Activated CD4-positive, alpha-beta T cell treated with anti-CD3 and anti-CD28 coated beads, Interleukin-2, amount 50 U/mL, for 1 hour (primary cell): ENCODE measurements at places on chromosomes 6 and 20.

GRCh38 chr6:163504984-163505640 is 90.6 kb downstream of the QKI start:
- DNase-seq: no peak

- no peak for DNase-seq
Observed at GRCh38 chr6:112429226-112429625, 82.1 kb downstream of the RFPL4B start.

DNA sequence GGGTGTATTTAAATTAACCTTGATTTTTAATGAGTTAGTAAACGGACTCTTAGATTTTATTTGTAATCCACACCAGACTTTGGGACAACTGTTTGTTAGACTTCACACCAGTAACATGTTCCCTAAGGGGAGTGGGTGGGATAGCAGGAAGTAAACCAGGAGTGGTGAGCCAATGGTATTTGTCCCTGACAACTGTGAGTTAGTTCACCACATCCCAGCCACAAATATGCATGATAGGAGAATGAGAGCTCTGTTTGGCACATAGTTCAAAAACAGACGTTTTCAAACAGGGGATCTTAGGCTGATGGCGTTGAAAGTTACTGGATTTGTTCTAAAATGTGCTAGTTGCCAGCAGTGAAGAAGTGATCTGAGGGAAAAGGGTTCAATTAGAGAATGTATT is 18.7 kb upstream of the COL10A1 start:
- DNase-seq: no peak

DNA sequence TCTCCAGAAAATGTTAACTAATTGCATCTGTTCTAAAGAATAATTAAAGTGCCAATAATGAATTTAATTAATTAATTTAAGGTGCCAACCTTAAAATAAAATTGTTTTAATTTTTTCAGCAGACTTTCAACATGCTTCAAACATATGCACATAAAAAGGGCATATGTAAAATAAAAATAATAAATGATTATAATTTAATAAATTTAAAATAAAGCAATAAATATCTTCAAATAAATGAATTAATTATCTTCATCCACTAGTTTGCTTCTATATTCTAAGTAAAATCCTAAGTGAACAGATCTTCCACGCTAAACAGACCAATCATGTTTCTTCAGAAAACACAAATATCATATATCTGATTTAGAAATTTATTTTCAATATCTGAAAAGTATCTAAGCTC is 119.2 kb downstream of the HIVEP2 start:
- no peak for DNase-seq

DNA sequence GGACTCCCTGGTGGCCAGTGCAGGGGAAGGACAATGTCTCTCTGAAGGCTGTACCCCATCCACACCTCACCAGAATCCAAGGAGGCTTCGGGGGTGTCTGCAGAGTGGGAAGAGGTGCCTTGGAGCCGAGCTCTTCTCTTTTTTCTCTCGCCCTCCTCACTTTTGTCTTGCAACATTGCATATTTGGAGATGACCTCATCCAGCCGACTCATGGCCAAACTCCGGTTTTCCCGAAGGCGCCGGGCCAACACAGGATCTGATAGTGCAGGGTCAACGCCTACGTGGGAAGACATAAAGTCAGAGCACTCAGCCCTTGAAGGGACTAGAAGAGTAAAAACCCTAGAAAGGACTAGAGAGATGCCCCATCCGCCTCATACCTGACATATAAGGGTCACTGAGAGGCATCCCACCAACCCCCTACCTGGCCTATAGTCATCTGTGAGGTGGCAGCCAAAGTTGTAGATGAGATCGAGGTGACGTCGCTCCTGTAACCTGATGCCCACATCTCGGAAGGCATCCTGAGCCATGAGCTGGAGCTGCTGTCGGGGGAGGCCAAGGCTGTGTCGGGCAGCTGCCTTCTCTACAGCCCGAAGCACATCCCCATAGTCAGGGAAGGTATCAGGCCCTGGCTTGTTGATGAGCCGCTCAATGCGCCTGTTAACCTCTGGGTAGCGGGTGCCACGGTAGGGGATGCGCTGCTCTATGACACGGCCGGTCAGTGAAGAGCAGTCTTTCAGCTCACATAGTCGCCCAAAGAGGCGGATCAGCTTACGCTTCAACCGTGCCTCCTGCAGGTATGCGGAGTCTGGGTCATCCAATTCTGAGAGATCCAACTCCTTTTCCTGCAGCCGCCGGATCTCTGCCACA is 3.0 kb upstream of the ZBTB22 start:
- no peak for DNase-seq

GRCh38 chr6:155186052-155186658 is 77.7 kb upstream of the CLDN20 start:
- DNase-seq: no peak

DNA sequence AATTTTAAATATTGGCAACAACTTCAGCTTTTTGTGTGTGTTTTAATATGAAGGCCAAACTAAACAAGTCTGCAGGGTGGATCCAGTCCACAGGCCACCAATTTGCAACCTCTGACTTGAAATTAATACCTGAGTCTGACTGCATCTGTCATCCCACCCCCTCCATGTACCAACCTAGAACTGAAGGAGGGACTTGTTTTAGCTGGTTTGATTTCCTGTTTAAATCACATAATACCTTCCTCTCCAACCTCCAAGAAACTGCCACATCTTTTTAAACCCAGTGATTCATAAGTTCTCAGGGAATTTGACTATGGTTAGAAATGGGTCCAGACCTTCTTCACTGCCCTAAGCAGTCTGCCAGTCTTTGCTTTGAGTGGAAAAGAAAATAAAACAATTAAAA is 21.6 kb downstream of the RNF8 start:
- DNase-seq: no peak

DNA sequence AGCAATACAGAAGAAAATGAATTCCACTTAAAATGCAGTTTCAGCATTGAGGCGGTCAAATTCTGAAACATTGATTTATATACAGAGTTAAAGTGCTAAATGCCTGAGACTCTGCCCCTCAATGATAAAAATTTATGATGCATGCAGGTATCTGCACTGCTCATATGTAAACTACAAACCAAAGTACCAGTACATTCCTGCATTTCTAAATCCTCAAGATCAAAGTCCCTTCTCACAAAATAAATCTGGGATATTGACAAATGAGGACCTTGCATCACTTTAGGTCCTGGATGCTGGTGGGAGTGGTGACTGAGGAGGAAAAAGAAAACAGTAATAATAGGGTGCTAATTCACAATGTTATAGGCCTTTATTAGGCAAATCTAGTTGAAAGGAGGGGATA is 101.9 kb downstream of the FIG4 start:
- no peak for DNase-seq

DNA sequence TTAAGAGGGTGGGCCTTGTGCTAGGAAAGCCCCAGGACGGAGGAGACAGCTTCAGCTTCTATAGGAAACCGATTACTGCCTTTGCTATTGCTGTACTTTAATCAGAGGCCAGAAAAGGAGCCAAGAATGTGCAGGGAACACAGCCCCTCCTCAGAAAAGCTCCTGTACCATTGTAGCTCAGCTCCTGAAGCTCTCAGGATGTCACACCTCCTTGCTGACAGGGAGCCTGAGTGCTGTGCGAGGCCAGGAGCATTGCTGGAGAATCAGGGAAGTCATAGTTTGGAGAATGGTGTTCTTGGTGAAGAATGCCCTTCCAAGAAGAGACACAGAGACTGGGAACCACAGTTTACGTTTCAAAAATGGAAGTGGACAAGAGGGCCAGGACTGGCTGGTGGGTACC is 46.8 kb downstream of the LYRM2 start:
- DNase-seq: no peak

- DNase-seq: no peak
Observed at GRCh38 chr20:48231253-48231930, 446.1 kb upstream of the SULF2 start.

- no peak for DNase-seq
Observed at GRCh38 chr20:40966516-40967185, 62.0 kb upstream of the TOP1 start.

- no peak for DNase-seq
Observed at GRCh38 chr6:88865275-88865674, 98.1 kb downstream of the RNGTT start.

GRCh38 chr6:134453792-134454510 is 136.0 kb upstream of the SGK1 start:
- no peak for DNase-seq

- no peak for DNase-seq
Observed at GRCh38 chr6:156828280-156828703, 51.1 kb downstream of the ARID1B start.

GRCh38 chr6:51805517-51805916 is 281.9 kb downstream of the PKHD1 start:
- no peak for DNase-seq

GRCh38 chr20:58233881-58234528 is 5.6 kb upstream of the ANKRD60 start:
- DNase-seq: peak; percentile 42

- peak; percentile 10 for DNase-seq
Observed at GRCh38 chr6:87700397-87701343, 1.4 kb downstream of the AKIRIN2 start.

- DNase-seq: no peak
Observed at GRCh38 chr6:16670183-16670582, 91.1 kb downstream of the ATXN1 start.
